Erythroblast (primary cell): ENCODE measurements at places on chromosomes 7 and 10.

GRCh38 chr7:80170445-80170844 is 35.8 kb downstream of the GNAI1 start:
- no peak for DNase-seq

GRCh38 chr10:4801405-4801804 is 24.6 kb upstream of the AKR1E2 start:
- DNase-seq, result no peak

- DNase-seq, result no peak
These were observed 13.1 kb downstream of the DDC start for GRCh38 chr7:50552139-50552538.

GRCh38 chr10:36462194-36462593 is 663.2 kb upstream of the ANKRD30A start:
- no peak for DNase-seq

DNA sequence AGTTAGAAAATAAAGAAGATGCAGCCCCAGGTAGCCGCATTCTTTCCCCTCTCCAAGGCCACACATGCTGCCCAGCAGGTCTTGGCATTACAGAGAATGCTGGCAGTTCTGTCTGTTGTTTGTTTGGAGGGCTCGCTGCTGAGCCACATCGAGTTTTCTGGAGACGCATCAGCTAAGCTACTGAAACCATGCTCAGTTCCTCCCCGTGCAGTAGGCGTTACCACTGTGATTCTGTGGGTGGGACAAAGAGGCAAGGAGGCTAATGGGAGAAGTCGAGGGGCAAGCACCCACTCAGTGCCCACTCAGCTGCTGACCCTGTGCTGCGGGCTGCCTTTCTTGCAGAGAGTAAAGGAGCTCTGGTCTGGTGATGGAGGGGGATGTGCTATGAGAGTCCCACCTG is 15.5 kb upstream of the GTPBP4 start:
- DNase-seq, result no peak

- DNase-seq, result no peak
These were observed 159.6 kb downstream of the TAX1BP1 start for GRCh38 chr7:27899601-27900000.

GRCh38 chr10:5045095-5045494 is 41.4 kb upstream of the AKR1C2 start:
- no peak for DNase-seq

DNA sequence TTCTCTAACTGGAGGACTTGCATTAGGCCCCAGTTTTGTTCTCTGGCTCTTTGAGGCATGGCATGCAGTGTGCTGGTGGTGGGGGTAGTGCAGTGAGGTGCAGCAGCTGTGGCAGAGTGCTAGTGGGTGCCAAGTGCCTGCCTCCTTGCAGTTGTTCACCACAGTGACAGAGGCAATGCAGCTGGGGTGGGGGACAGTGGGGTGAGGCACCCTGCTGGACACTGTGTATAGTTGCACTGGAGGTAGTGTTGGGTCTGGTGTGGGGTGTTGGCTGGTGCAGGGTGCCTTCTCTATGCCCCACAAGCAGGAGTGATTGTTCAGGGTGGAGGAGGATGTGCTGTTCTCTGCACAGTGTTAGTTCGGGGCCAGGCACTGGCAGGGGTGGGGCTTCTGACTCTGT is 21.7 kb upstream of the KEL start:
- DNase-seq, result peak; percentile 44

- no peak for DNase-seq
These were observed 665.0 kb upstream of the FOXK1 start for GRCh38 chr7:4017081-4017480.

DNA sequence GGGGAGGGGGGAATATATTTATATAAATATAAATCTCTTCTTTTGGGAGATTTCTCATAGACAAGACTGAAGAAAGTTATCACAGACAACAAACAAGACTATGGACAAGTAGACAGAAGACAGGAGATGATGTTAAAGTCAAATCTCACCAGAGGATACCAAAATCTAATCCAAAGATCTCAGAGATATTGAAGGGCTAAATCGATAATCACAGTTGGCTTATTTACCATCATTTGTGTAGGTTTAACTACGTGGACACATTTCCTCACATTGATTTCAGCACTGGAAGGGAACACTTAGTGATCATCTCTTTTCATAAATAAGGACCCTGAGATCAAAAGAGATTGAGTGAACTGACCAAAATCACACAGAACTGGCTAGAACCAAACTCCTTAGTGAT is 2.7 kb upstream of the INPP5F start:
- DNase-seq, result no peak

DNA sequence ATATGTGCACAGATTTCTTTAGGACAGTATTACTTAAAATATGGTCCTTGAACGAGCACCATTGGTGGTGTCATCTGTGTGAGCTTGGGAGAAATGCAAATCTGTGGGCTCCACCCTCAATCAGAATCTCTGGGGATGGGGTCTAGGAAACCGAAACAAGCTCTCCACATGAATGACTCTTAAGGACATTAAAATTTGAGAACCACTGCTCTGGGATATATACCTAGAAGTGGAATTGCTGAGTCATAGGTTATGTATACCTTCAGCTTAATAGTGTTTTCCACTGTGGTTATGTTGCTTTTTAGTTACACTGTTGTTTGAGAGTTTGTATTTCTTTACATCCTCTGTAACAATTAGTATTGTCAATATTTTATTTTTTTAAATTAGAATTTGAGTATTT is 24.0 kb downstream of the ZNRF2 start:
- no peak for DNase-seq

GRCh38 chr7:43735802-43736603 is 6.7 kb upstream of the COA1 start:
- peak; percentile 77 for DNase-seq

- DNase-seq, result no peak
These were observed 4.2 kb downstream of the CPVL start for GRCh38 chr7:29142021-29142727.

- no peak for DNase-seq
These were observed 23.6 kb upstream of the GATAD1 start for GRCh38 chr7:92423710-92424131.
